HepG2 (cell line): ENCODE measurements at places on chromosomes 2 and 18. TPM values are rescaled to one million over a fixed set of nuclear protein-coding genes. Genes with fewer than 3 reads are reported as not detected.

DNA sequence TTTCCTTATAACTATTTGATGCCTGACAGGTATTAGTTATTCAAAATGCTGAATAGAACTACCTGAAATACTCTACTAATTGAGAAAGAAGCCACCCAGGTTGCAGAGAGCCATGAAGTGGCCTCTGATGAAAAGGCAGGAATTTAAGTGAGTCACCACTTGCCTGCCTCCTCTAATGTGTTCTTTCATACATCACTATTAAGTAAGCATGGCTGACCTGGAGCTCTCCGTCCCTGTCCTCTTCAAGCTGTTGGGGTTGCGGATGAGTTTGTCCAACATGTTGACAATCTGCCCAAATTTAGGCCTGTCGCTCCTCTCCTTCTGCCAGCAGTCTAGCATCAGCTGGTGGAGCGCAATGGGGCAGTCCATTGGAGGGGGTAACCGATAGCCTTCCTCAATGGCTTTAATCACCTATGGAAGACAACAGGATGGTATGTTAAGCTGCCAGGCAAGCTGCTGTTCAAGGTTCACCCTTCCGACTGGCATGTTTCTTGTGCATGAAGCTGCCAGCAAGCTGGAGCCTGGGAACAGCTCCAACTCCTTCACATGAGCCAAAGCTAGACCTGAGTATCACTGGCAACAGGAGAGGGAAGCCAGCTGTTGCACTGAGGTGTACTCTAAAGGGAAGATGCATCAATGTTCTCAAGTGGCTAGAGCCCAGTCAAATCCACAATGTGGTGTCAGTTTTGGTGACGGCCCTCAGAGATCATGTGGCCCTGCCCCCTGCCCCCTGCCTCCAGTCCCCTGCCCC, 142.2 kb downstream of the EPHA4 start:
- DNase-seq: no peak

- no peak for DNase-seq
Observed at GRCh38 chr2:241363426-241363825, 7.3 kb downstream of the FARP2 start.

DNA sequence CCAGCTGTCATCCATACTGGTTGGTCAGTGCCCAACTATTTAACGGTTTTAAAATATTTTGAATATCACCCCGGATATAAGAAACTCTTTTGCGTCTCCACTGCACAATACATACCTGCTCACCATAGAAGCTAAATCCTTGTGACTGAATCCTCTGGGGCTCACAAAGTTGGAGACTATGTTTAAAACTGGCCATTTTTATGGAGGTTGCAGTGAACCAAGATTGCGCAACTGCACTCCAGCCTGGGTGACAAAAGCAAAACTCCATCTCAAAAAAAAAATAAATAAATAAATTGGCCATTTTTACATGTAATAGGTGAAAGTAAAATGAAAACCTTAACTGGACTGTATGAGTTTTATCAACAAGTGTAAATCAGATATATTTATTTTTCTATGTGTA, 55.6 kb upstream of the TMEM17 start:
- DNase-seq: no peak

Gene ATP6V1C2
- 0.10 and 0.29 TPM in 2 replicates for polyA plus RNA-seq

- no peak for DNase-seq
Observed at GRCh38 chr2:54353216-54353615, 97.2 kb upstream of the TSPYL6 start.

DNA sequence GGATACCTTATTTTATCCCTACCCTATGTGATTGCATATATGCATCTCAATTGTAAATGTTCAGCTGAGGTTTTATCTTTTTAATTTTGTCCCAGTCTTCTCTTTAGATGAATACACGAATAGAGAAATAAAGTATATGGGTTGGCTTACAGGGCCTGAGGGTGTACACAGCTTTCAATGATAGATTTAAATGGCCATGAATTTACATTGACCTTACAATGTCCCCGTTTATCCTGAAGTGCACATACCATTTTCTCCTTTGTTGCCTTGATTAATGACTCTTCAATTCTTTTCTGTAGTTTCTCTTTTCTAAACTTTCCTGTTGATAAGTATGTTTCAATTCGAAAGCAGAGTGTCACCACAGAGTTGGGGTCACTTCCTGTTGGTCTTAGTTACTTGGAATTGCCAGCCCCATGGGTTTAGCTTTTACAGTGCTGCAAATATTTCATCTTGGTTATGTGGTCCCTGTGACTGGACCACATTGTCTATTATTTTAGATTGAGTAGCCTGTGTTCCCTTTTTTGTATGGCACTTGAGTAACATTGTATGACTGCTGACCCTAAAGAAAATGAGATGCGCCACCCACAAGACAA, 1616.3 kb upstream of the ACVR2A start:
- DNase-seq: no peak

Gene AKAIN1
- not detected in 2 replicates for polyA plus RNA-seq

DNA sequence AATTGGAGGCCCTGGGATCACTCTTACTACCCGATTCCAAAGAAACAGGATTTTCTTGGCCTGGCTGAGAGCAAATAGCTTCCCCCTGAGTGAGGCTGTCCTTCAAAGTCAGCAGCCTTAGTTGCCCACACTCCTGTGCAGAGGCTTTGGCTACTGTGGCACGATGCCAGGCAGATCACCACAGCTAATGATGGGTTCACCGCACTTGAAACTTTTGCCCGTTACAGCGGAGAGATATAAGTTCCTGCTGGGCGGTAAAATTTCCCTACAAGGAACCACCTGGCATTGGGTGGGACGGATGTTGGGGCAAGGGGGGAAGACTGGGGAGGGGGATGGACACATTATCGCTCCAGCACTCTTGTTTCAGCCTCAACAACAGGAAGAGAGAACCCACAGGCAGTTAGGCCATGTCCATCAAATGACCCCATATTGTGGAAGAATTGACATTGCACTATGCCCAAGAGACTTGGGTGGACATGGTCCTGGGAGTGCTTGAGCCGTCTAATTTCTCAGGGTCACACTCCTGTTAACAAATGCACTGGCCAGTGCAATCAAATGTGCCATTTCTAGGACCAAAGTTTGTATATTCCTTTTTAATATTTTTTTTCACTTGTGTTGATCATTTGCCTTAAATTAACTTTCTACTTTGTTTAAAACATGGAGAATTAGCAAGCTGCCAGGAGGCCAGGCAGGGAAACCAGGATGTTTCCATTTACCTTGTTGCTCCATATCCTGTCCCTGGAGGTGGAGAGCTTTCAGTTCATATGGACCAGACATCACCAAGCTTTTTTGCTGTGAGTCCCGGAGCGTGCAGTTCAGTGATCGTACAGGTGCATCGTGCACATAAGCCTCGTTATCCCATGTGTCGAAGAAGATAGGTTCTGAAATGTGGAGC, 4.4 kb downstream of the IL1B start:
- DNase-seq: no peak
